ENCODE measurements at places on chromosomes 4 and X.

GRCh38 chr4:147284256-147284835 lies 196.6 kb upstream of the EDNRA start:
- DNase-seq: no peak

DNA sequence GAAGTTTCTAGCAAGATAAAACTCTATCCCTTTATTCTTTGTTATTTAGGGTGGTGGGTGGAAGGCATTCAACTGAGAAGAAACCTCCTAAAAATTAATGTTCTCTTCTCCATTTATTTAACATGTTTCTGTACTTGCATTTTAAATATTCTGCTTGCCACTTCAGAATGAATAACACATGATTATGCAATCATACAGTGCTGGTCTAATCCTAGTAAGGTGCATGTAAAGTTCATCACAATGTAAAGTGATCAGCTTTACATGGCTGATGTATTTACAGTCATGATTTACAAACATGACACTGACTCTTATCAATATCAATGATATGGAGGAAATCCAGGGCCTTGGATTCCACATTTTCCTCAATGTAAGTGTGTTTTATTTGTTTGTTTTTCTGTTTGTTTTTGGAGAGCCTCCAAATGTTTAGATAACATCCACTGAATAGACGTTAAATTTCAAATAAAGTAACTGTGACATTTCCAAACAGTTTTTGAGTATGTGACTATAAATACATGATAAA lies 342.1 kb upstream of the CTSO start:
- DNase-seq: no peak

- no peak for DNase-seq
Measured at GRCh38 chrX:67939270-67939669, 395.4 kb downstream of the AR start.

DNA sequence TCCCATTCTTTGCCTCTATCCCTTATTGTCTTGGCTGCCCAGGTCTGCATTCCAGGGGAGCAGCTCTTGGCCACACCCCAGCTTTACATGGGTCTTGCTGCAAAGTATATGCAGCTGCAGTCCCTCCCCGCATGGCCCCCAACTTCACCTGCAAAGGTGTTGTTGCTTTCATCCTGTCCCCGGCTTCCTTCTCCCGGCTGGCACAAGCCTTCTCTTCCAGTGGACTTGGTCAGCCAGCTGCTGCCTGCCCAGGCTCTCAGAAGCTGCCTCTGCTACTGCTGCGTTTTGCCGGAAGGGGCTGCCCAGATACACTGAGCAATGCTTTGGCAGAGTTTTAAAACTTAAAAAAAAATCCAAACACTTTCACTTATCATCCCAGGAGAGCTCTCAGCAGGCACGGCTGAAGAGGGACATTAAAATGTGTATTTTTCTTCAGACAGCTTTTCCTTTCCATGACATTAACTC lies 121.2 kb upstream of the PDLIM3 start:
- peak; percentile 24 for DNase-seq

GRCh38 chrX:47160781-47161180 lies 15.8 kb downstream of the RBM10 start:
- no peak for DNase-seq

DNA sequence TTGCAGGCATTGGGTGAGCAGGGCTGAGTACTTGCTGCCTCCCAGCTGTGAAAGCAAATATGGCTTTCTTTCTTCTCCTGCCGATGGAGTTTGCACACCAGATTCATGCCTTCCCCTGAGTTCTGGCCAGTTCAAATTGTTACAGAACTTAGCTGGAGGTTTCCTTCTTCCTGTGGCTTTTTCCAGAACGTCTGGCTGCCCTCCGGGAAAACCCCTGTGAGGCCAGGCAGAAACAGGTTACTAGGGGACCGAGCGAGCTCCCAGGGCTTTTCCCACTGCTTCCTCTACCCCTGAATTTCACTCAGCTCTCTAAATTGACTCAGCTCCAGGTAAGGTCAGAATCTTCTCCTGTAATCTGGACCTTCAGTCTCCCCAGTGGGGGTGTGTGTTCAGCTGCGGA lies 482.4 kb downstream of the C4orf33 start:
- DNase-seq: no peak

- DNase-seq: peak; percentile 60
Measured at GRCh38 chr4:53914313-53915016, 149.9 kb downstream of the CHIC2 start.

DNA sequence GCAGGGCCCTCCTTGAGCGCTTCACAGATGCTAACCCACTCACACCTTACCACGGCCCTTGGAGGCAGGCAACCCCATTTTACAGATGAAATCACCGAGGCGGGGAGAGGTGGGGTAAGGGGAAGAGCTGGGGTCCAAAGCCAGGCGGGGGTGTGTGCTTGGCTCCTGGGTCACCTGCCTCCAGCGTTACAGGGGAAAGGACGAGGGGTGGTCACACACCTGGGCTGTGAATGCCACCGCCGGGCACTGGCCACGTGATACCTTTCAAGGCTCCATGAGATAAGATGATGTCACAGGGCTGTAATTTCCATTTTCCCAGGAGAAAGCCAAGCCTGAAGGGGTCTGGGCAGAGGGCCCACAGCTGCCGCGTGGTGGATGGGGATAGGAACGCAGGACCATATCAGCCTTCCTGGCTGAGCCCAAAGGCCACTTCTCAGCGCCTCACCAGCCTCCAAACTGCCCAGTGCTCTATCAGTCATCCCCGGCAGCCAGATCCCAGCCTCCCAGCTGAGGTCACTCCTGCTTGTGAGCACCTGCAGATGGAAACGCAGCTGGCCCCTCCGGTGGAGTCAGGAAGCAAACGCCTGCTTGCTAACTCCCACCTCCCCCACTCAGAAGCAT lies 62.4 kb upstream of the CRMP1 start:
- no peak for DNase-seq

DNA sequence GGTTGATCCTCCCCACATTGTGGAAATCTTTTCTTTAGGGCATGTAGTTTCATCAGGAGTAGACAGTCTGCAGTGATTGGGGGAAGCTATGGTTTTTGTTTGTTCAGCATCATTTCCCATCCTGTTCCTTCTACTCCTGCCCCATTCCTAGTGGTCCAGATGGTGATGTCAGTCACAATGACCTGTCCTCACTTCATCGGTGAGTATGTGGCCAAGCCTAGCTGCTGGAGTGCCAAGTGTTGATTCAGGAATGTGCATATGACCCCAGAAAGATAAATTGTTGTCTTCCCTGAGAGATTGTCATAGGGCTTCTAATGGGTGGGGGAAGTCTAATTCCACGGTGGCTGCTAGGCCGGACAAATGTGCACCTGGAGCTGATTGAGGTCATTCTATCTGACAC lies 130.6 kb upstream of the FAT1 start:
- DNase-seq: no peak

- DNase-seq: peak; percentile 41
Measured at GRCh38 chrX:103488332-103488731, 31.0 kb downstream of the RAB40A start.

DNA sequence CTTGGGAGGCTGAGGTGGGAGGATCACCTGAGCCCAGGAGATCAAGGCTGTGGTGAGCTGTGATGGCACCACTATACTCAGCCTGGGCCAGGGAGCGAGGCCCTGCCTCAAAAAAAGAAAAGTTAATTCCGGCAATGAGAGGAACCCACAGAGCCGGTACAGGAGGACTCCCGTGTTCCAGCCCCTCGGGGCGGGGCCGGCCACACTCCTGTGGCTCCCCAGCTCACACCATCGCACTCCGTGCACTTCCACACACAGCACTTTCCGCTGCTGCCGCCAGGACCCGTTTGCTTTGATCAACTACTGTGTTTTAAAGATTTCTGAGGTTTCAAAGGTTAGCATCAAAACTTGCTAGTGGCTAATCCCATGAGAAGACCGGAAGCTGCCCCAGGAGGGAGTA lies 171.7 kb downstream of the AFAP1 start:
- no peak for DNase-seq

DNA sequence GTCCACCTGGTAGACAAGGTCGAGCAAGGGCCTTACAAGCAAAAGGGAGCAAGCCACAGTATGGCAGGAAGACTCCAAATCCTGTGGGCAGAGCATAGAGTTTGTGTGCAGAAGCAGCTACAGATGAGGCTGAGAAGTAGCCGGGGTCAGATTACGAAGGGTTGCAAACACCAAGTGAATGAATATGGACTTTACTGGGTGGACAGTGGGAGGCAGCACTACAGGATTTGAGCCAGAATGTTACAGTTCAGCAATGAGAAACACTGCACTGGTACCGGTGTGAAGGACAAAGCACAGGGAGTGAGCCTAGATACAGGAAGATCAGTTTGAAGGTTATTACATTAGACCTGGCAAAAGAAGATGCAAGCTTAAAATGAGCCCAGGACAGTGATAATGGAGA lies 46.1 kb upstream of the HOPX start:
- DNase-seq: peak; percentile 24

- DNase-seq: peak; percentile 63
Measured at GRCh38 chr4:41644288-41644914, 104.1 kb downstream of the PHOX2B start.

DNA sequence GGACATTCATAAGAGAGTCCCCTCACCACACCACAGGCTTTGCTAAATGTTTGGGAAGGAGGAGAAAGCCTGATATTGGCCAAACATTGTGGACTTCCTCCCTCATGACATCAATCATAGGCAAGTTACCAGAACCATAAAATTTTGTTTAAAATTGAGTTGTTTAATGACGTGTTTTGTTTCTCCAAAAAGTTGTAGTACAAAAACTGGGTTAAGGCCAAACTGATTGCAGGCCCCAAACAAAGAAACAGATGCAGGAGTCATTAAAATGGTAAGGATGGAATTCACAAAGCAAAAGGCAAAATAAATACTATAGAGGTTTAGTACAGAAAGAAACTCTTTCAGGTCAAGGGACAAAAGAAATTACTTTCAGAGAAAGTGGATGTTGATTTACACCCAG lies 3.9 kb upstream of the ODAM start:
- DNase-seq: no peak

DNA sequence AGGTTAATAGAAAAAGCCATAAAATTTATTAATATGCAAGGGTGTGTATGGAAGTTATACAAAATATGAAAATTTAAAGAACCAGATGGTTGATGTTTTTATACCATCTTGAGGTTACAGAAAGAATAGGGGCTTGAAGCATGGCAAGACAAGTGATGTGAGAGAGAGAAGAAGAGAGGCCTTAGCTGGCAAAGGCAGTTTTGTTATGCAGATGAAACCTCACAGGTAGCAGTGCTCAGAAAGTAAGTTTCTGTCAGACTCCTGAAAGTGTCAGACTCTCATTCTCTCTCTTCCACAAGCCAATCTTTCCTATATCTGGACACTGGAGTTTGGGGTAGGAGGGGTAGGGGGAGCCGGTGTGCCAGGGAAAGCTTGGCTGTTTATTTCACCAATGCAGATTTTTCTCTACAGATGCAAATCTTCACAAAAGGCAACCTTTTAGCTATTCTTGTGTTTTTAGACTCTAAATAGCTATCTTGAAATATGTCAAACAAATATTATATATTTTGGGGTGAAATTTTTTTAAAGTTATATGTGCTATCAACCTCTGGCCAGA lies 124.5 kb downstream of the CFAP299 start:
- DNase-seq: no peak

DNA sequence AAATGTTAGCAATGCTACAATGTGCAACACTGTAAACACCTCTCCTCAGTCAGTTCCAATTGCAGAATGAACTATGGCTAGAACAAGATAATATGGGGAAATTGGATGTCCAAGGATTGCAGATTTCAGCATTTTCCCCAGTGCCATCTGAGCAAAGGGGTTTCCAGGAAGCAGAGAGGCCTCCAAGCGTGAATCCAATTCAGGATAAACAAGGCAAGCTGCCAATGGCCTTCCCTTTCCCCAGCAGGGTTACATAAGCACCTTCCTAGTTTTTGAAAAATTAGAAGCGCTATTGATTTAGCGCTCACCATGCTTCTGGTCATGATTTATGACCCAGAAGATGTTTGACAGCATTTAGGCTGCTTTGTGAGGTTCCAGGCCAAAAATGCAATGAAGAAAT lies 223.0 kb upstream of the GATB start:
- DNase-seq: peak; percentile 8

DNA sequence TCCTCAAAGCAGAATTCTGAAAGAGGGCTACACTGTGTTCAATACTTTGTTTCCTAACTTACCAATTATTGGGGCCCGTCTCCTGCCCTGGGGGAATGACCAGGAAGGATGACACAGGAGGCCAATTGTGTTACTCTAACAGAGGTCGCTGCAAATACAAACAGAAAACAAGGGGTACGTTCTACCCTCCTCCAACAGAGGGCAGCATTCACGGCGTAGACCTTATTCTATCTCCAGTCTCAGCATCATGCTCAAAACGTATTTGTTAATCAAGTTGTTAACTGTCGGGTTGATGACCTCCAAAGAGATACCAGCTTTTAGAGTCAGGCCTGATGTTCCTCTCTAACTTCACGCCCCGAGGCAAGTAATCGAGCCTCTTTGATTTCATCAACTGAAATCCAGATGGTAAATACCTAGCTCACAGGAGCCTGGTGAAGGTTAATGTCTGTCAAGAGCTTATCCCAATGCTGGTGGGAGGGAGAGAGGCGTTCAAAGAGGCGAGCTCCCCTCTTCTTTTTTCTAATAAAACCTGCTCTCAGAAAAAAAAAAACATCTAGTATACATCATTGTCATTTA lies 181.0 kb upstream of the KCNIP4 start:
- peak; percentile 17 for DNase-seq

- DNase-seq: no peak
Measured at GRCh38 chr4:26377328-26378311, 56.8 kb downstream of the RBPJ start.

Data from AG08396 (cell line).